ENCODE measurements at places on chromosomes 3 and 15.

- DNase-seq, result no peak
Measured at GRCh38 chr3:139325551-139325950, 18.3 kb upstream of the MRPS22 start.

GRCh38 chr15:49652922-49653321, 32.1 kb downstream of the DTWD1 start:
- no peak for DNase-seq

GRCh38 chr15:78316283-78317083, 17.1 kb upstream of the SKIC8 start:
- DNase-seq, result no peak

GRCh38 chr15:99131441-99132023, 26.7 kb downstream of the SYNM start:
- no peak for DNase-seq

GRCh38 chr3:192812743-192813383, 85.5 kb upstream of the FGF12 start:
- no peak for DNase-seq

GRCh38 chr15:74368121-74368520, 675 bp upstream of the CYP11A1 start:
- DNase-seq, result no peak

DNA sequence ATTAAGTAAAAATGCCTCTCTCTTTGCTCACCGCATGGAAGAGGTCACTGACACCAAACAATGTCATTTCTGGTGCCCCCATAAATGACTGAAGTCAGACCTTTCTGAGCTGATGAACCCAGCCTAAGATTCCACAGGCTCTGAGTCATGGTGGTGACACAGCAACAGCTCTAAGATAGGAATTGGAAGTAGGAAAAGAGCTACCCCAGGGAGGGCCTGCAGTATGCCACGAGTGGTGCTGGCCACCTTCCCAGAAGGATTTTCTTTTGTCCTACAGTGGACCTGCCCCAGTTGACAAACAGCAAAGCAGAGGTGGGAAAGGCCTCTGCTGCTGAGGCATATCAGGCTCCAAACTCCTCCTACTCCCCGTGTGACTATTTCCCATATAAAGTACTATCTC, 208.1 kb downstream of the MINAR1 start:
- DNase-seq, result peak; percentile 91

- DNase-seq, result peak; percentile 60
Measured at GRCh38 chr3:139427283-139428060, 38.0 kb upstream of the COPB2 start.

GRCh38 chr3:16906682-16907081, 21.9 kb downstream of the PLCL2 start:
- DNase-seq, result peak; percentile 54

DNA sequence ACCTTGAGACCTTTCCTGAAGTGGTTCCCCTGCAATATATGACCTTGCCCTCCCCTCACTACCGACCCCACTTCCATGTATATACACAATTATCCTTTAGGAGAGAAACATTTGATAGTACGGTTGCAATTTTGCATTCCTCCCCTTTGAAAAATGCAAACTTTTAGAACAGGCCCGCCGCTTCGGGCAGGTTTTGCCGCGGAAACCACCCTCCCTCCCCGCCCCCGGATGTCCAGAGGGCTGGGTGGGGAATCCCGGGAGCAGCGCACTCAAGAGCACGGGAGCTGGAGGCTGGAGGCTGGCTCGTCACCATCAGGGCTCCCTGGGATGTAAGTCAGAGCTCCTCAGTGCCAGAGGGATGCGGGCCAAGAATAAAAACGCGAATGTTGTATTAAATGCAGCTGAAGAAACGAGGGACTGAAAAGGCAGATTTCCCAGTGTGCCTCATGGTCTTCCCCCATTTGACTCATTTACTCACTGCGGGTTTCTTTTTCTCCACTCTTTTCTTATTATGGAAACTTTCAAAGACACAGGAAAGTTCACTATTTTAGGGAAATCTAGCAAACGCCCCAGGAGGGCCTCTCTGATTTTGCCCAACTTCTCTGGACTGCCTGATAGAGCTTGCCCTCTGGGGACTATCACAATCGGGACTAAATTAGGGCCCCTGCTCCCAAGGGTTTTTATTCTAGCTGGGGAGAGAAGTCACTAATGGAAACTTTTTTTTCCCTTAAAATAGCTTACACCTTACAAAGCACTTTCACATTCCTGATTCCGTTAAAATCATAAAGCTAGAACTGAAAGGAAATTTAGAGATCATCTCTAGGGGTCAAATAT, 2.9 kb upstream of the USP3 start:
- DNase-seq, result peak; percentile 91
